Inflammatory macrophage treated with lipopolysaccharide for 4 hours (primary cell): ENCODE measurements at places on chromosomes 5 and 9.

DNA sequence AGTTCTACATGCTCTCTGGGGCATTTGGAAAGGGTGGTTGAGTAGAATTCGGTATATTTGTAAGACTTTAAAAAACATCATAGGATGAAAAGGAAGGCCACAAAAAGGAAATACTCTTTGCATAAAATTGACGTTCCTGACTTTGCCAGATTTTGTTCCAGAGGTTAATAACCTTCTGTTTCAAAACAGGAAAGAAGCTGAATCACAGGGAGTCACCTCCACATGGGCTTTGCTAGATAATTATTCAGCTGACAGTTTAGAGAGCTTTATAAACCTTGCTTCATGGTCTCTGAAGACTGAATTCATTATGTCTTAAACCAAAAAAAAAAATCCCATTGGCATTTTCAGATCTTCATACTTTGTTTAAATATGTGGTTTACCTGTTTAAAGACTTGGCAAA is 203.7 kb downstream of the SEMA6A start:
- DNase-seq: no peak

GRCh38 chr5:173498286-173498685 is 118.2 kb downstream of the BOD1 start:
- no peak for DNase-seq

GRCh38 chr5:112023766-112024165 is 266.8 kb upstream of the NREP start:
- DNase-seq: no peak

DNA sequence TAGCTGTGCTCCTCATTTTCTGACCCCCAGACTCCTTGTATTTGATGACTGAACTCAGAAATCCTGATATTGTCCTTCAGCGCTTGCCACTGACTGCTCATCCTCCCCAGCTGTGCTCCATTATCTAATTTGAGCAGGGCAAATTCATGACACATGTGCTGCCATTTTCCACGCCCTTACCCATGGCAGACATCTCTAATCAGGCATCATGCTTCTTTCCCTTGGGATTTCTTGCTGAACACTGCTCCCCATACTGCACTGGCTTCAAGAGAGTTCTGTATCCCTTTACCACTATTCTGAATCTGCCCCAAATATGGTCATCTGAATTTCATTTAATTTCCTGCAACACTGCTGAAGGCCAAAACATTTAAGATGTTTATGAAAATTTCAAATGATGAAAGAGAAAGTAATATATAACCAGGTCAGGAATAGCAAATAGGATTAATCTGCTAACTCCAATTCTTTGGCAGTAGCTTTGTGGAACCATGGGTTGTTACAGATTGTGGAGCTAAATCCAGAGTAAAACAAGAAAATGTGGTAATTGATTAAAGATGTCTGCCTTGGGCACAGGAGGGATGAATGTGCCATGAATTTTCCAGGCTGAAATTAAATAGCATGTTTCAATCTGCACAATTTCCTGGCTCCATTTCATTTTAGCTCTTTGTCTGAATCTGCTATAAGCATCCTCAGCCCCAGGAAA is 93.6 kb downstream of the CYFIP2 start:
- no peak for DNase-seq
